ENCODE measurements at places on chromosomes 12 and 14. TPM values are rescaled to one million over a fixed set of nuclear protein-coding genes. Genes with fewer than 3 reads are reported as not detected.

Gene TRIP11
- 45.3 TPM for total RNA-seq

Gene METAP2
- 53.8 TPM for total RNA-seq

Gene KIF21A
- total RNA-seq, result 7.1 TPM

Gene C12orf50
- not detected for total RNA-seq

Gene OR4Q3
- not detected for total RNA-seq

Gene IL22
- not detected for total RNA-seq

Gene FAM186B
- total RNA-seq, result under 0.01 TPM

Gene EFS
- 7.8 TPM for total RNA-seq

Gene RNASE1
- total RNA-seq, result not detected

Gene CMTM5
- not detected for total RNA-seq

Gene MYRFL
- total RNA-seq, result not detected

Gene C1QL4
- total RNA-seq, result not detected

- DNase-seq, result peak; percentile 77
Observed at GRCh38 chr12:103657331-103657730, 70.3 kb downstream of the STAB2 start.

DNA sequence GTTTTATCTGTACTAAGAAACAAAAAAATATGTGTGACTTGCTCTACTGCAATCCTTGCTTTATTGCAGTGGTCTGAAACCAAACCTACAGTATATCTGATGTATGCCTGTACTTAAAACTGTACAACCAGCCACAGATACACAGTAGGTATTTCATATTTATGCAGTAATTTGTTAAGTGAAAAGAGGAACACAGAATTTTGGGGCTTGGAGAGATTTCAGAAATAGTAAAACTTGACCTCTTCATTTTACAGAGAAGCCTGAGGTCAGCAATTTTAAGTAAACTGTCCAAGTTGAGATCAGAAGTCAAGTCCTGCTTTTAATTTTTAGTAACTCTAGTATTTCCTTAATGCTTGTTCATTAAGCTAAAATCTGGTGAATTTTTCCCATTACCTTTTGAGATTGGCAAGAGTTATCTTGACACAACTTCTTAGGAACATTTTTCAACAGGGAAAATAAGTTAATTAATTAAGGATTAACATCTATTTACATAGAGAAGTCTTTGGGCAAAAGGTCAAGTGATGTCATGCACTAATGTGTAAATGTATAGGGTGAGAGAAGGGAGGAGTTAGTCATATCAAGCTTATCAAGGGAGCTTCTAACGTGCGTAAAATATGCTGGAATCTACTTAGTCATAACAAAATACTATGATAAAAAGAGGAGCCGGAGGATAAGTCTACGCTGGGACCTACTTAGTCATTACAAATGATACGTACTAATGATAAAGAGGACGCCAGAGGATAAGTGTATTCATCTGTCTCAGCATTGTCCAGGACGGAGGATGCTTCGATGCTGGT lies 66.0 kb upstream of the GTF2A1 start:
- DNase-seq, result no peak

DNA sequence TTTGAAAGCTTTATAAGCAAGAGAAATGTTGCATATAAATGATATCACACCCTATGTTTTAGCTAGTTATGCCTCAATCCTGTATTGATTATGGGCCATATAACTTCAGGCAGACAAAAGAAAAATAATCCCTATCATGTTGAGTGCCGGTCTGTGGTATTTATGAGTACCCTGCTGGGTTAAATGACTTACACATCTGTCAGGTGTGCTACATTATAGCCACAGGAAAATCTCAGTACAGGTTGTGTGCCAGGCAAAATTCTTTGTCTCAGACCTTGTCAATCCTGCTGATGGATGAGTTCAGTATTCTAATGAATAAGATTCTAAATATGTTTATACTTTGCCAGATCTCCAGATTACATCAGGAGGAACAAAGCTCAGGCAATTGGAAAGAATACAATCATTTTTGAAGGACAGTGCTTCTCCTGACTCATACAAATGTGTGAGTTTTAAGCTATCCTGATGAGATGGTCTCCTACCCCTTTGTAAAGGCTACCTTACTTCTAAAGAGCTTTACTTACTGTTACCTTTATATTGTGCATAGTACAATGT lies 109.8 kb upstream of the FOXG1 start:
- no peak for DNase-seq

DNA sequence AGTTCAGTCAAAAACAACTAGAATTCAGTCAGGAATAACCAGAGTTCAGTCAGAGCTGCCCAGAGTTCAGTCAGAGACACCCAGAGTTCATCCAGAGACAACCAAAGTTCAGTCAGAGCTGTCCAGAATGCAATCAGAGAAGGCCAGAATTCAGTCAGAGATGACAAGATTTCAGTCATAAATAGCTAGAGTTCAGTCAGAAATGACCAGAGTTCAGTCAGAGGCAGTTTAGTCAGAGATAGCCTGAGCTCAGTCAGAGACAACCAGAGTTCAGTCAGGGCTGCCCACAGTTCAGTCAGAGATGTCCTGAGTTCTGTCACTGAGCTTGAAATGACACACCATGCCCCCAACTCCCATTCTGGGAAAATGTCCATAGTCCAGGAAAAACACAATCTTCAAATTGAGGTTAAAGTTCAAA lies 1102.8 kb downstream of the BCL11B start:
- DNase-seq, result no peak

DNA sequence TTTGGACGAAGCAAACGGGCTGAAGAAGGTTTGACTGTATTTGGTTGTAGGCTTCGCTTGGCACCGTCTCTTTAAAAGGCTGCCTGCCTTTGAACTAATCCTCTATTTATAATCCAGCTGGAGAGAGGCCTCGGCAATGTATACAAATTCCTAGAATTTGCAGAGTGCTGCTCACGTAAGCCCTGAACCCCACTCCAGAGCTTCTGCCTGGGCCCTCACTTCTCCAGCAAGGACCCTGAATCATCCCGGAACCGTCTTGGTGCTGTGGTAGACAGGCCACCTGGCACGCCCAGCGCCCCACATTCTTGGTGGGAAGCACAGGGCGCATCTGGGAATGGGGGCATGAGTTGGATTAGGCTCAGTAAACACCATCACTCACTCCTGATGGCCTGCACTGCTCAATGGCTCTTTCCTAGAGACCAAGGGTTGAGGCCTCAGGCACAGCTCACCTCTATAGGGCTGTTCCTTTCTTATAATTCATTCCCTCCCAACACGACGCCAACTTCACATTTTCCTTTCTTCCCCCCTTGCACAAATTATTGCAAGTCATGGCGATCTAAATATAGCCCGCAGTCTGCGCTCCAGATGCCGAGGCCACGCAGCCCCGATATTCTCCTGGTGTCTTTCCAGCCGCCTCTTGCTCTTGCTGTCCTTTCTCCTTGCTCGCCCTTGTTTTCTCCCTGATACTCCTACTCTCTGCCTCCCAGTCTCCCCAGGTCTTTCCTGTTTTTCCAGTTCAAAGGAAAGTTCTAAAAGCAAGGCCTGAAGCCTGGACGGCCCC lies 141.0 kb downstream of the ZFP36L1 start:
- DNase-seq, result peak; percentile 91

DNA sequence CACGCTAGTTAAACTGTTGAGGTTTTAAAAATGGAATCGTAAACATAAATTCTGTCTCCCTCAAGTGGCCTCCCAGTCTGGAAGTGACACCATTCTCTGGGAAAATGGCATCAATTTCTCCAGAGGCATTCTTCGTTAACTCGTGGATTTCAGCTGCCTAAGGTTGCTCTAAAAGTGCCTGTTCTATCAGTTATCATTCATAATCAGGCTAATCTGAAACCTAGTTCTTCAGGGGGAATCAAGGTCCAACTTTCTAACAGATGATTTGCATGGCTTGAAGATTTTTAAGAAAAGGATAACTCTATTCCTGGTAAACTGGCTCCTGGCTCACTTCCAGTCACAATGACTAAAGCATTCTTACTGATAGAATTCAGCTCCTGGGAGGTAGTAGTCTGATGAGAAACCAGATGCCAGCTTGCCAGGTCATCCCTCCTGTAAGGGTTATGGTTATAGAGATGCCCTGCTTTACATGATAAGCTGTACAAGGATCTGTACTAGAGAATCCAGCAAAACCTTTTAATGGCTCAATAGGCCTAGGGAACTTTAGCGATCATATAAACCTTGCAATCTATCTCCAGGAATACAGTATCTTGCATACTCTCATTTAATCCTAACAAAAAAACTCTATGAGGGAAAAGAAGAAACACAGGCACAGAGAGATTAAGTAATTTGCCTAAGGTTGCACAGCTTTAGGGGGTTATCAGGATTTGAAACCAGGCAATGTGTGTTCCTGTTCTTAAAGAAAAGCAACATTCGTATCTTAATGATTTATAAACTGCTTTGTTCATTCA lies 1.5 kb downstream of the L3HYPDH start:
- peak; percentile 80 for DNase-seq

DNA sequence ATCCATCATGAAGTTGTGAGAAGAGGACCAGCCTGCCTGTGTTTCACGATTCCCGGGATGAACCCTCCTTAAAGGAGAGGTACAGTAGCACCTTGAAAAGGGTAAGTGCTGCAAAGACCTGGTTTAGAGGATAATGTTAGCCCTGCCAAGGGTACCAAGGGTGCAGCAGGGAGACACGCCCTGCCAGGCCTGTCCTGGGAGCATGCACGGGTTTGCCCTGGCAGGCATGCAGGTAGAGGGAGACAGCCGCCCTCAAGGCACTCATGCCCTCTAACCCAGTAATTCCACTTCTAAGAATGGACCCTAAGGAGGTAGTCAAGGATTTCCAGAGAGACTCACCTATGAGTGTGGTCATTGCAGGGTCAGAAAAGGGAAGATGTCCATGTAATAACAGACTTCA lies 65.0 kb downstream of the DIO3 start:
- no peak for DNase-seq

- peak; percentile 3 for DNase-seq
Observed at GRCh38 chr12:25583545-25583944, 30.5 kb upstream of the LMNTD1 start.

DNA sequence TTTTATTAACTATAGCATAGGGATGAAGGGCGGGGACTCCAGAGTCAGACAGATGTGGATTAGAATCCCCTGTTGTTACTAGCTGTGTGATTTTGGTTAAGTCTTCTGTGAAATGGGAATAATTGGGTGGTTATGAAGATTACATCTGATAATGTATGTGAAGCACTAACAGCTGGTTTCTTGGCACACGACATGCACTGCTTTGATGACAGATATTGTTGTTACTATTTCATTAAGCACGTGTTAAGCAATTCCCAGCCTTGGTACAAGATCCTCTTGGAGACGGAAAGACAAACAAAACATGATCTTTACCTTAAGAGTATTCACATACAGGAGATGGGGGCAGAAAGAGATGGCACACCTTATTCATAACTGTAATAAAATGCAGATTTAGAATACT lies 7.9 kb downstream of the PPFIBP1 start:
- peak; percentile 55 for DNase-seq

DNA sequence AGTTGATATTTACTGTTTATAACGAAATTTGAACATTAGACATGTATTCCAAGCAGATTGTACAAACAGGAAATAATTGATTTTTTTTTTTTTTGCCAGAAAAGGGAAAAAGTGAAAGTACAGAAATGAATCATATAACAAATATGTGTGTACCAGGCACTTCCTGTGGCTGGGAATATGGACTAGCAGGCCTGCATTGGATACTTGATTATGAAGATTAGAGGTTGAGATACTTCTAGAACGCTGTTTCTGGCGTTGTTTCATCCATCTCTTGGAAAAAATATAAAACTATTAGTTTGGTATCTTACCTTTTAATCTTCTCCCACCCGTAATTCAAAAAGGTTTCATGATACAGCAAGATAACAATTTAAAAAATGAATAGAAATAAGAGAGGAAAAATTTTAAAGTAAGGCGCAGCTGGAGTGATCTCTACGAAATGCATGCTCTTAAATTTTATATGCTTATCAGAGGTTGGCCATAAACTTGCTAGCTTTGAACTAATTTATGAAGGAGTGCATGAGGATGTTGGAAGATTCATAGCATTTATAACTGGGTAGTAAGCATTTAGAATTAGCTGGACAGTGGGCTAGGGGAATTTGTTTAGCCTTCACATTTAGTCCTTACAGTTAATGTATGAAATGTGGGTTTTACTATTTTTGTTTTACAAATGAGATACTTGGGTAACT lies 90.8 kb downstream of the AEBP2 start:
- peak; percentile 68 for DNase-seq

DNA sequence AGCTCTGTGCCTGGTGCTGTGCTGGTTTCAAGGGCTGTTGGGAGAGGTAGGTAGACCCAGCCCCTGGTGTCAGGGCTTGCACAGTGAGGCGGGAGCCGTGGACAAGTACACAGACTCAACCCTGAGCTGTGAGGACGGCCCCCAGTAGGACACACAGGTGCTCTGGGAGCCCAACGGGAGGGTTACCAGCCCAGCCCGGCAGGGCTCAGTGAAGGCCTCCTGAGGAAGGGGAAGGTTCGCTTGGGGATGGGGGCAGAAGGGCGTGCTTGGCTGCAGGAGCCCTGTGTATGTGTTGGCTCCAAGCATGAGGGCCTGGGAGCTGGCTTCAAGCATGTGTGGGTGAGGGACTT lies 58.9 kb downstream of the SLC25A47 start:
- no peak for DNase-seq

- no peak for DNase-seq
Observed at GRCh38 chr14:72588521-72588920, 305.4 kb downstream of the DPF3 start.

DNA sequence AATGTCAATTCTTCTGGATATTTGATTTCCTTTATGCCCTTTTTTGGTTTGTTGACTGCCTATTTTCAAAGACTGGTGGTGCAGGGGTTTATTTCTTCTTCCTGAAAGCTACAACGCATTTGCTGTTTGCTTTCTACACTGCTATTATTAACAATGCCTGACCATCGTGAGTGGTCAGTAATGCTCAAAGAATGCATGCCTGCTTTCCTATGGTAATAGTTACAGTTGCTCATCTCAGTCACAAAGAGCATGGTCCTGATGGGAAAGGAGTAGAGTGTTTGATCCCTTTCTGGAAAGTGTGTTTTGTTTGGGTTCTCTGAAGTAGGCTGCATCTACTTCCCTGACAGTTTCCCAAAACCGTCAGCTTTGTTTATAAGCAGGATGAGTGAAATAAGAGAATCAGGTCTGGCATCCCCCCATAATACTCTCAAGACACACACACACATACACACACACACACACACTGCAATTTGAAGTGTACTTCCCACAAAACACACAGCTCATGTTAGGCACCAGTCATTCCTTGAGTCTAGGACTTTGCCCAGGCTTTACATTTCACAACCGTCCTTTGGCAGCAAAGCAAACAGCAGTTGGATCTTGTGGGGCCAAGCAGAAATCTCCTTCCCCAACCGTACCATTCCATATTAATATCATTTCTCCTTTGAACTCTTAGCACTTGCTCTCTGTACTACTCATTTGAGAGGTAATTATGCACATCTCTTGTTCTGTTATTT lies 56.6 kb downstream of the SUDS3 start:
- no peak for DNase-seq

DNA sequence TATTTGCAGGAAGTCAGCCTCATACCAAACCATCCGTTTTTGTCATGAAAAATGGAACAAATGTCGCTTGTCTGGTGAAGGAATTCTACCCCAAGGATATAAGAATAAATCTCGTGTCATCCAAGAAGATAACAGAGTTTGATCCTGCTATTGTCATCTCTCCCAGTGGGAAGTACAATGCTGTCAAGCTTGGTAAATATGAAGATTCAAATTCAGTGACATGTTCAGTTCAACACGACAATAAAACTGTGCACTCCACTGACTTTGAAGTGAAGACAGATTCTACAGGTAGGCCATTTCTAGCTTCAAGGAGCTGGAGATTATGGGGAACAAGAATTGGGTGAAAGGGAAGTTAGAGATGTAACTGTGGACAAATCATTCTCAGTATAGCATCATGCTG lies 126.1 kb downstream of the DAD1 start:
- no peak for DNase-seq

- DNase-seq, result peak; percentile 53
Observed at GRCh38 chr12:51307655-51308593, 16.1 kb downstream of the BIN2 start.
